ENCODE measurements at places on chromosomes 11 and 22. TPM values are rescaled to one million over a fixed set of nuclear protein-coding genes. Genes with fewer than 3 reads are reported as not detected.
A peak's percentile ranks its signal among the peaks of the same experiment; 100 is the strongest.

DNA sequence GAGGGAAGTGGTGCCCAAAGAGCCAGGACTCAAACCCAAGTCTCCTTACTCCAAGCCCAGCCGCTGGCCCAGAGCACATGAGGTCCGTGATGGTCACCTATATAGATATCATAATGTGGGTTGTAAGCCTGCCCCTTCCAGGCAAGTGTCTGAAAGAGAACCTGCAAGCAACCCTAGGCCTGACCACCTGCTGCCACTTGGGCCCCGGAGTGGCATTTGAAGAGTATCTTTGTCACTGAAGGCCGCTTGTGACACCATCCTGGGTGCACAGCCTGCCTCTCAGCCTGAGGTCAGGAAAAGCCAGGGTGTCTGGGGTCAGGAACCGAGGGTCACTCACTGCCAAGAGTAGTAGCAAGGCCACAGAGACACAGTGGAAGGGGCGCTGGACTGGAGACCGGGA is 32.4 kb downstream of the OTOG start:
- no peak overlapping the region for H3K27ac ChIP-seq
- no peaks in the 10 kb centered on the region for H3K27me3 ChIP-seq
- no peaks in the 10 kb centered on the region for H3K36me3 ChIP-seq
- H3K4me1 ChIP-seq = no peaks in the 10 kb centered on the region
- DNase-seq = no peak

GRCh38 chr22:19706661-19707151 is 7.6 kb upstream of the SEPTIN5 start:
- no peak for DNase-seq
- no peak overlapping the region for H3K27ac ChIP-seq
- no peak overlapping the region for H3K4me3 ChIP-seq
- peaks cover 6% of the 10 kb centered on the region for H3K27me3 ChIP-seq
- H3K4me1 ChIP-seq = peaks cover 20% of the 10 kb centered on the region

- H3K27ac ChIP-seq = no peak overlapping the region
- no peaks in the 10 kb centered on the region for H3K36me3 ChIP-seq
- DNase-seq = no peak
- no peak overlapping the region for H3K4me3 ChIP-seq
- peaks cover 21% of the 10 kb centered on the region for H3K4me1 ChIP-seq
- no peaks in the 10 kb centered on the region for H3K27me3 ChIP-seq
Observed at GRCh38 chr11:123475469-123475868, 45.4 kb downstream of the GRAMD1B start.

GRCh38 chr11:94494126-94494680 is 419 bp downstream of the ANKRD49 start:
- no peaks in the 10 kb centered on the region for H3K27me3 ChIP-seq
- peaks cover 16% of the 10 kb centered on the region for H3K4me1 ChIP-seq
- peaks cover 43% of the 10 kb centered on the region for H3K36me3 ChIP-seq
- peak overlapping the region; percentile 88 for H3K4me3 ChIP-seq
- DNase-seq = no peak

DNA sequence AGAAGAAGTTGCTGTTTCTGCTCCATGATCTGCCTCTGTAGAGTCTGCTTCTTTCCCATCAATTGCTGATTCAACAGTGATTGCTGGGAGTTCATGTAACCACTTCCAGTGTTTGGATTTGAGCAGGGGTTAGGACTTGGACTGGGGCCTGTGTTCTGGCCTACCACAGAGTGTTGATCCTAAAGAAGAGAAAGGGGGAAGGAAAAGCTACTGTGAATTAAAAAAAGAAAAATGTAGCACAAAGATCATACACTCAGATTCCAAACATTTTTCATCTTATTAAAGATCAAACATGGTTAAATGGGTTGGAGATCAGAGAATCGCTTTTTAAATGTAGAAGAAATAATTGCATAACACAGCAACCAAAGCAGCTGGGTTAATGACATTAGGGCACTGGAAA is 67.6 kb upstream of the MTMR2 start:
- no peak overlapping the region for H3K4me3 ChIP-seq
- no peak for DNase-seq
- no peaks in the 10 kb centered on the region for H3K36me3 ChIP-seq
- no peaks in the 10 kb centered on the region for H3K27me3 ChIP-seq
- no peaks in the 10 kb centered on the region for H3K4me1 ChIP-seq

DNA sequence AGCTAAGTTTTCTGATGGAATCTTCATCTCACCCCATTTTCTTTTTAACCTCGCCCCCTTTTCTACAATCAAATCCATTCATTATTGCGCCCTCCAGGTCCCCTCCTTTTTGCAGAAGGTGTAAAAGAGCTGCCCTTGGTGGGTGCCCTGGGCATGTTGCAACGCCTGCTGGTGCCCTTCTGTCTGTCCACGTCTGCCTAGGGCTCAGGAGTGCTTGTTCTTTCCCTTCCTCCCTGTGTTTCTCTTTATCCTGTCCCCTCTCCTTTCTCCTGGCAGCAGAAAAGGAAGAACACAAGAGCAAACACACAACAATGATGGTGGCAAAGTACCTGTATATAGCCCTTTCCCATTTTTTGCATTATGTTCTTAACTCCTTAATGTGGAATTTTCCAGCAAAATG is 6.2 kb upstream of the TLCD5 start:
- H3K4me1 ChIP-seq = no peaks in the 10 kb centered on the region
- H3K27me3 ChIP-seq = no peaks in the 10 kb centered on the region
- H3K4me3 ChIP-seq = no peak overlapping the region
- no peak overlapping the region for H3K27ac ChIP-seq
- no peak for DNase-seq

GRCh38 chr11:77322926-77323590 is 21.6 kb upstream of the GDPD4 start:
- no peak overlapping the region for H3K27ac ChIP-seq
- H3K27me3 ChIP-seq = no peaks in the 10 kb centered on the region
- no peak overlapping the region for H3K4me3 ChIP-seq

GRCh38 chr11:8070417-8071115 is 10.4 kb upstream of the TUB start:
- H3K27ac ChIP-seq = no peak overlapping the region
- DNase-seq = no peak
- H3K36me3 ChIP-seq = no peaks in the 10 kb centered on the region
- H3K4me1 ChIP-seq = peaks cover 4% of the 10 kb centered on the region

DNA sequence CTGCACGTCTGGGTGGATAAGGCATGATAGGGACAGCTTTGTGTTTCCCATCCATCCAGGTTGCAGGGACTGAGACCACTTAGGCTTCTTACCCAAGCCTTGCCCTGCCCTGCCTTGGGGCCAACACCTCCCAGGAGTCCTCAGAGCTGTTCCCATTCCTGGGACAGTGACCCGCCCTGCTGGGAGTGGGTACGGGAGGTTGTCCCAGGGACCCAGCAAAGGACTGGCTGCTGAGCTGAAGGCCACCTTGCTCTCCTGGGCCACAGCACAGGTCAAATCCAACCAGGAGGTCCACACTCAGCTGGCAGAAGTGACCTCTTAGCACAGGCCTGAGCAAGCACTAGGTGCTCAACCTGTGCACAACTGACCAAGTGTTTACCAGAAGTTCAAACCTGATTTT is 16.9 kb upstream of the ARHGEF17 start:
- no peak overlapping the region for H3K4me3 ChIP-seq
- H3K27ac ChIP-seq = no peak overlapping the region
- H3K4me1 ChIP-seq = peaks cover 6% of the 10 kb centered on the region
- no peak for DNase-seq

- H3K4me1 ChIP-seq = no peaks in the 10 kb centered on the region
- no peak overlapping the region for H3K27ac ChIP-seq
- no peak overlapping the region for H3K4me3 ChIP-seq
- no peaks in the 10 kb centered on the region for H3K27me3 ChIP-seq
- DNase-seq = no peak
- no peaks in the 10 kb centered on the region for H3K36me3 ChIP-seq
Observed at GRCh38 chr11:19597206-19597605, 115.4 kb upstream of the NAV2 start.

- H3K36me3 ChIP-seq = peaks cover 5% of the 10 kb centered on the region
- DNase-seq = no peak
- no peak overlapping the region for H3K27ac ChIP-seq
- no peak overlapping the region for H3K4me3 ChIP-seq
- no peaks in the 10 kb centered on the region for H3K27me3 ChIP-seq
Observed at GRCh38 chr22:28750471-28750881, 8.6 kb downstream of the HSCB start.

GRCh38 chr11:6664551-6664950 is 8.9 kb upstream of the DCHS1 start:
- H3K4me3 ChIP-seq = no peak overlapping the region
- no peaks in the 10 kb centered on the region for H3K4me1 ChIP-seq
- H3K27ac ChIP-seq = no peak overlapping the region
- no peaks in the 10 kb centered on the region for H3K36me3 ChIP-seq
- no peaks in the 10 kb centered on the region for H3K27me3 ChIP-seq

- no peak overlapping the region for H3K27ac ChIP-seq
- DNase-seq = no peak
- no peaks in the 10 kb centered on the region for H3K36me3 ChIP-seq
- no peaks in the 10 kb centered on the region for H3K4me1 ChIP-seq
- no peaks in the 10 kb centered on the region for H3K27me3 ChIP-seq
- no peak overlapping the region for H3K4me3 ChIP-seq
Observed at GRCh38 chr11:8038393-8038792, 42.6 kb upstream of the TUB start.

- H3K27ac ChIP-seq = no peak overlapping the region
- peak; percentile 23 for DNase-seq
- no peaks in the 10 kb centered on the region for H3K4me1 ChIP-seq
- no peak overlapping the region for H3K4me3 ChIP-seq
- H3K27me3 ChIP-seq = no peaks in the 10 kb centered on the region
Observed at GRCh38 chr22:20413217-20414058, 19.5 kb downstream of the ZNF74 start.

GRCh38 chr11:35919244-35919643 is 24.6 kb upstream of the LDLRAD3 start:
- peaks cover 29% of the 10 kb centered on the region for H3K4me1 ChIP-seq
- no peak overlapping the region for H3K4me3 ChIP-seq
- H3K36me3 ChIP-seq = no peaks in the 10 kb centered on the region
- H3K27ac ChIP-seq = no peak overlapping the region
- no peak for DNase-seq

GRCh38 chr22:19970479-19971275 is 29.1 kb upstream of the TXNRD2 start:
- H3K4me1 ChIP-seq = no peaks in the 10 kb centered on the region
- H3K4me3 ChIP-seq = no peak overlapping the region
- no peak overlapping the region for H3K27ac ChIP-seq

- H3K4me1 ChIP-seq = peaks cover 8% of the 10 kb centered on the region
- no peak overlapping the region for H3K27ac ChIP-seq
- peaks cover 8% of the 10 kb centered on the region for H3K27me3 ChIP-seq
- peak overlapping the region; percentile 68 for H3K4me3 ChIP-seq
Observed at GRCh38 chr11:57638811-57639320, 10.8 kb downstream of the YPEL4 start.

- no peak overlapping the region for H3K4me3 ChIP-seq
- no peaks in the 10 kb centered on the region for H3K36me3 ChIP-seq
- H3K27ac ChIP-seq = no peak overlapping the region
- H3K4me1 ChIP-seq = peaks cover 4% of the 10 kb centered on the region
- H3K27me3 ChIP-seq = no peaks in the 10 kb centered on the region
Observed at GRCh38 chr11:111387363-111387762, 8.3 kb upstream of the POU2AF1 start.

GRCh38 chr11:61679893-61680621 is at the start of gene DAGLA:
DAGLA (plus strand) TSS chr11:61680391; CDS start chr11:61720156, 39,765 bp downstream.
- H3K4me3 ChIP-seq = peak within 1 kb of the TSS; percentile 70
- H3K27me3 ChIP-seq = no peaks in the 10 kb centered on the region
- no peaks in the 10 kb centered on the region for H3K36me3 ChIP-seq
- peak; percentile 82 for DNase-seq
- peaks cover 28% of the 10 kb centered on the region for H3K4me1 ChIP-seq

- no peaks in the 10 kb centered on the region for H3K27me3 ChIP-seq
- H3K27ac ChIP-seq = no peak overlapping the region
- no peaks in the 10 kb centered on the region for H3K36me3 ChIP-seq
Observed at GRCh38 chr11:69906453-69906907, 87.3 kb upstream of the FGF3 start.

DNA sequence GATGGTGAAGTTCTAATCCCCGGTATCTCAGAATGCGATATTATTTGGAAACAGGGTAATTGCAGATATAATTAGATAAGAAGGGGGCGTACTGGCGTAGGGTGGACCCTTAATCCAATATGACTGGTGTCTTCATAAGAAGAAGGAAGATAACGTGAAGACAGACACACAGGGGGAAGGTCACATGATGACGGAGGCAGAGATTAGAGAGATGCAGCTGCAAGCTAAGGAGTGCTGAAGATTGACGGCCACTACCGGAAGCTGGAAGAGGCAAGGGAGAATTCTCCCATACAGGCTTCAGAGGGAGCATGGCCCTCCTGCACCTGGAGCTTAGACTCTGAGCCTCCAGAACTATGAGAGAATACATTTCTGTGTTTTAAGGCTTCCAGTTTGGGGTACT is 54.8 kb downstream of the MIAT start:
- no peak overlapping the region for H3K4me3 ChIP-seq
- peaks cover 5% of the 10 kb centered on the region for H3K36me3 ChIP-seq
- peaks cover 4% of the 10 kb centered on the region for H3K4me1 ChIP-seq
- no peak for DNase-seq
- H3K27ac ChIP-seq = no peak overlapping the region

GRCh38 chr22:25054943-25055511 is 102.5 kb downstream of the KIAA1671 start:
- DNase-seq = no peak
- peaks cover under 1% of the 10 kb centered on the region for H3K36me3 ChIP-seq
- no peak overlapping the region for H3K4me3 ChIP-seq
- no peak overlapping the region for H3K27ac ChIP-seq
- no peaks in the 10 kb centered on the region for H3K4me1 ChIP-seq
- no peaks in the 10 kb centered on the region for H3K27me3 ChIP-seq

- no peak overlapping the region for H3K4me3 ChIP-seq
- H3K27ac ChIP-seq = no peak overlapping the region
- H3K36me3 ChIP-seq = no peaks in the 10 kb centered on the region
- DNase-seq = no peak
Observed at GRCh38 chr11:64056213-64056785, 20.6 kb downstream of the FLRT1 start.

DNA sequence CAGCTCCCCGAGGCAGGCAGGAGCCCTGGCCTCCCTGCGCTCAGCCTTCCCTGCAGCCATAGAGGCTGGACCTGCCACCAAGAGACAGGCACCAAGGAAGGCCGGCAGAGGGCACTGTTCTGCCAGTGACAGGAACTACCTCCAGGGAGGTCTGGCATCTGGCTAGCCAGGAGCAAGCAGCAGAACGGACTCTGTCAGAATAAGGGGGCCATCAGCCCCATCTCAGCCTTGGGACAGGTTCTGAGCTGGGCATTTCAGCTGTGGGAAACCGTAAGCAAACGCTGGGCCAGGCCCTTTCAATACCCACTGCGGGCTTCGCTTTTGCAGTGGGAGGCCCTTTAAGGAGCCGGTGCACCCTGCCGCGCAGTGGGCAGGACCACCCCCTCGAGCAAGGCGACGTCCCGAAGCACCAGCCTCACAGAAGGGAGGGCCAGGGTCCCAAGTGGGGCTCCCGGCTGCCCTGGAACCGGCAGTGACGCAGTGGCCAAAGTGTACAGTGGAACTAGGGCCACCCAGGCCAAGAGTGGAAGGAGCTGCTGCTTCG is 18.2 kb downstream of the IFT27 start:
- peak; percentile 75 for DNase-seq
- no peaks in the 10 kb centered on the region for H3K4me1 ChIP-seq
- no peaks in the 10 kb centered on the region for H3K27me3 ChIP-seq

NLRP14 gene
- not detected for total RNA-seq

ART1 gene
- 18.8 TPM for total RNA-seq

DDT gene
- total RNA-seq = 57.3 TPM

ZC3H12C gene
- 27.4 TPM for total RNA-seq

TMEM191C gene
- total RNA-seq = 0.34 TPM

SERHL2 gene
- total RNA-seq = 0.82 TPM

POGLUT3 gene
- total RNA-seq = 4.3 TPM

PIWIL4 gene
- 0.67 TPM for total RNA-seq

OR5D14 gene
- not detected for total RNA-seq

Data from psoas muscle (tissue), 8 donors.